ENCODE measurements at places on chromosomes 2 and 18.
A peak's percentile ranks its signal among the peaks of the same experiment; 100 is the strongest.

DNA sequence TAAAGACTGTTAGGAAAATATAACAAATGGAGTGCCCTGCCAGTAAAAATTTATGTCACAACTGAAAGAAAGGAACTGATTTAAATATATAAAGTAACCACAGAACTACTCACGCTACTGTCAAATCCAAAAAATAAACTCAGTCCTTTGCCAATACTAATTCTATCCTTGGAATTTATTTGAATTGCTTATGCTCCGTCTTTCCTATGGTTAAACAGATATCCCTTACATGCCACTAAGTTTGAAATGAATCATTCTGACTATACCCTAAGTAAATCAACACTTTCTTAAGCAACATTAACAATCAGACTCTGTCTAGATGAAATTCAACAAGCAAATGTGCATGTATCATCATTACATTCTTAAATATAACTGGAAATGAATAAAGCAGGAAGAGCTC lies 9.8 kb downstream of the HNRNPLL start:
- DNase-seq: peak; percentile 70

DNA sequence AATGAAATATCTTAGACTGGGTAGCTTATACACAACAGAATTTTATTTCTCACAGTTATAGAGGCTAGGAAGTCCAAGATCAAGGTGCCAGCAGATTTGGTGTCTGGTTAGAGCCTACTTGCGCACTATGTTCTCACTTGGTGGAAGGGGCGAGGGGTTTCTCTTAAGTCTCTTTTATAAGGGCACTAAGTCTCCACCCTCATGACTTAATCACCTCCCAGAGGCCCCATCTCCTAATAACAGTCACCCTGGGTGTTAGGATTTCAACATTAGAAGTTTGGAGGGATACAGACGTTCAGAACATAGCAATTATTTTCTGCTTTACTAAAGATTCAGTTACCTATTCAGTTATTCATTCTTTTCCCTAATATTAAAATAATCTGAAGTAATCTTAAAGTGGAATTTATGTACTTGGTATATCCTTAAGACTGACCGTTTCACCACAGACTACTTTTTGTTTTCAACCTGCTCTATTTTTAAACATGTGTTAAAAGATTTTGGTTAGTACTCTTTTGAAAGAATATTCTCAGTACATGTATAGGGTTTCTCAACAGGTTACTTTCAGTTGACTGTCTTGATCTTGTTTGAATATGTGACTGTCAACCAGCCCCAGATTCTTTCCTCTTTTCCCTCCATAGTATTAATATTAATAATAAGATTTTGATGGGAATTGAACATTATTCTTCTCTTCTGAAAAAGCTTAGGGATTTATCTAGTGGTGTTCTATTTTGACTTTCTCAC lies 130.0 kb downstream of the TAF4B start:
- DNase-seq: no peak

- peak; percentile 19 for DNase-seq
Measured at GRCh38 chr2:160794926-160795325, 301.3 kb upstream of the RBMS1 start.

GRCh38 chr2:148926291-148926961 lies 51.4 kb downstream of the KIF5C start:
- DNase-seq: peak; percentile 26

GRCh38 chr2:173002751-173003541 lies 72.7 kb upstream of the MAP3K20 start:
- no peak for DNase-seq

DNA sequence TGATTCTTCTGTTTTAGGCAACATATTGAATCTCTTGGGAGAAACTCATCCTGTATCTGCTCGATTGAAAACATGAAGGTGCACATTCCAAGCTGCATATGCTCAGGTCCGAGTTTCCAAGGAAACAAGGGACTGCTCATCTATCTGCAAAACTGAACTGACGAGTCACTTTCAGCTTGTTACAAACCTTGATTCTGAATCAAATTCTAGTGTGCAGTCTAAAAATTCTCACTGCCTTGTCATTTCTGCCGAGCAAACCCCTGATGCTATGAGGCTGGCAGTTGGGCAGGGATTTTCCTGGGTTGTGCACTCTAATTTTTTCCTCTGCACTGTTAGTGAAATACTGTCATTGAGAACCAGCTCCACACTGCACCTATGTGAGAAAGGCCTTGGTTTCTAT lies 101.3 kb upstream of the ETAA1 start:
- DNase-seq: peak; percentile 14

- DNase-seq: no peak
Measured at GRCh38 chr2:933734-934295, 16.8 kb upstream of the SNTG2 start.

DNA sequence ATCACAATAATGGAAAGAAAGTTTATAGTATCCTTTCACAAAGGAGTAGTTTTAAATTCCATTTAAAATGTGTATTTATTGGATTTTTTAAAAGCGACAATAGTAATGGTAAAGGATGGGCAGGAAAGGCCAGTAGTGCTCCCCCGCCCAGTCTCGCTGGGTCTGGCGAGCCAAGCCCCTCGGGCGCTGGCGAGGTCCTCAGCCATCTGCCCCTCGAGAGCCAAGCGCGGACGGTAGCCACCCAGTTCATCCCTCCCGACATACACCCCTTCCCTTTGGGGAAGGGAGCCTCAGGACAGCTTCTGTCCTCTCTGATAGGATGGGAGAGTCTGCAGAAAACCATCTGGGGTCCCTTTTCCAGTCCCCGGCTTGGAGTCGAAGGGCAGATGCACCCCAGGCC lies 45.2 kb downstream of the BOLA3 start:
- DNase-seq: no peak

All from iris pigment epithelial cell (primary cell).